Activated naive CD8-positive, alpha-beta T cell treated with anti-CD3 and anti-CD28 coated beads, Interleukin-2, amount 50 U/mL, for 24 hours (primary cell): ENCODE measurements at places on chromosomes 5 and 9.

- H3K4me1 ChIP-seq, result no peaks in the 10 kb centered on the region
- H3K4me3 ChIP-seq, result no peak overlapping the region
- H3K36me3 ChIP-seq, result no peaks in the 10 kb centered on the region
- no peak overlapping the region for H3K27ac ChIP-seq
Measured at GRCh38 chr9:106467113-106467864, 395.7 kb upstream of the ZNF462 start.

DNA sequence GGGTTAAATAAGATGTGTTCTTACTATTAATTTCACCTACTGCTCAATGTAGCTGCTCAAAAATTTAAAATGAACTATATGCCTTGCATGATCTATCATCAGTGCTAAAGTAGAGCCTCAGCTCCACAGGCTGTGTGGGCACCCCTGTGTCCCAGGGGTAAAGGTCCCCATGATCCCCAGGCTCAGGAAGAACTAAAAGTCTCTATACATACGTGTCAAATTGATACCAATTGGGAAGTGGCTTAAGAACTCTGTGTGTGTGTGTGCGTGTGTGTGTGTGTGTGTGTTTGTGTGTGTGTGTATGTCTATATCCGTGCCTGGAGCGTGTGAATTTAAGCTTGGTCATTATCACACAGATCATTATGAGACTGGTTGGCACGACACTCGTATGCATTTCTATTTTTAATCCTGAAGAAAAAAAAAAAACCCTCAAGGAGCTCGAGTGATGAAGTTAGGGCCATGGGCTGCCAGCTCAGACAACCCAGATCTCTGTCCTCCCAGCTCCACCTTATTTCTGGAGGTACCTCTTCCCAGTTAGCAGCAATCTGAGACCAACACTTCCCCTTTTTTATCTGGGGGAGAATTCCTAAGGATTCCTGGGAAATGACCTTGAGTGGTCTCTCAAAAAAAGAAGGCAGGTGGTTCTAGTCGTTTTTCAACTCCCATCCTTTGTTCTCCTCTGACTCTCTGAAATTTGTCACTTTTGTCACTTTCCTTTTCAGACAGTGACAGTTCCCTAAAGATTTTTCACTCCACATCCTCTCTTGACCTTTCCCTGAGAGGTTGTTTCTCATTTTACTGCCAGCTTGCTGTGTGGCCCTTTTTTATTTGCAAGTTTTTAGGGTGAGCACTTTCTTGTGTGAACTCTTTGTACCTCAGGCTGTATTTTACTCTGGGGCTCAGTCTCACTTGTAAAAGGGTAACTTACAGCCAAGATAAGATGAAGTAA lies 45.7 kb upstream of the CTXN3 start:
- no peak overlapping the region for H3K27ac ChIP-seq
- H3K4me1 ChIP-seq, result no peaks in the 10 kb centered on the region
- no peak overlapping the region for H3K4me3 ChIP-seq
- H3K36me3 ChIP-seq, result no peaks in the 10 kb centered on the region

- H3K4me1 ChIP-seq, result peaks cover 11% of the 10 kb centered on the region
Measured at GRCh38 chr9:532707-533106, 308.8 kb upstream of the DMRT1 start.

DNA sequence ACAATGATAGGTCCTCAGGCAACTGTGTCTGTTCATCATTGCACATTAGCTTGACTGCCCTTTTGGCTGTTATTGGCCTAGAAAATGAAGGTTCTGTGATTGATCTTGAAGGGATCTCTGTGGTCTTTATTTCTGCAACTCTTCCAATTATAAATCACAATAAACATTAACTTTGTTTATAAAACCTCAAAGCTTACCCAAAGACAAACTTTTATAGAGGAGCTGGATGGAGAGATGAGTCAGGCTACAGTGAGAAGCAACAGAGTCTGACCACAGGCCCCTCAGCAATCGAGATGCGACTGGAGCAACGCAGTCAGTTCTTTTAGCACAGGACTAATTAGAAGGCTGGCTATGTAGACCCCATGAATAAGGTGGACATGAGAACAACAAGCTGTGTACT lies 5.3 kb downstream of the MACROH2A1 start:
- H3K27me3 ChIP-seq, result no peaks in the 10 kb centered on the region
- H3K36me3 ChIP-seq, result peaks cover 33% of the 10 kb centered on the region
- DNase-seq, result no peak
- H3K4me3 ChIP-seq, result no peak overlapping the region
- H3K27ac ChIP-seq, result no peak overlapping the region
- H3K4me1 ChIP-seq, result peaks cover 69% of the 10 kb centered on the region

DNA sequence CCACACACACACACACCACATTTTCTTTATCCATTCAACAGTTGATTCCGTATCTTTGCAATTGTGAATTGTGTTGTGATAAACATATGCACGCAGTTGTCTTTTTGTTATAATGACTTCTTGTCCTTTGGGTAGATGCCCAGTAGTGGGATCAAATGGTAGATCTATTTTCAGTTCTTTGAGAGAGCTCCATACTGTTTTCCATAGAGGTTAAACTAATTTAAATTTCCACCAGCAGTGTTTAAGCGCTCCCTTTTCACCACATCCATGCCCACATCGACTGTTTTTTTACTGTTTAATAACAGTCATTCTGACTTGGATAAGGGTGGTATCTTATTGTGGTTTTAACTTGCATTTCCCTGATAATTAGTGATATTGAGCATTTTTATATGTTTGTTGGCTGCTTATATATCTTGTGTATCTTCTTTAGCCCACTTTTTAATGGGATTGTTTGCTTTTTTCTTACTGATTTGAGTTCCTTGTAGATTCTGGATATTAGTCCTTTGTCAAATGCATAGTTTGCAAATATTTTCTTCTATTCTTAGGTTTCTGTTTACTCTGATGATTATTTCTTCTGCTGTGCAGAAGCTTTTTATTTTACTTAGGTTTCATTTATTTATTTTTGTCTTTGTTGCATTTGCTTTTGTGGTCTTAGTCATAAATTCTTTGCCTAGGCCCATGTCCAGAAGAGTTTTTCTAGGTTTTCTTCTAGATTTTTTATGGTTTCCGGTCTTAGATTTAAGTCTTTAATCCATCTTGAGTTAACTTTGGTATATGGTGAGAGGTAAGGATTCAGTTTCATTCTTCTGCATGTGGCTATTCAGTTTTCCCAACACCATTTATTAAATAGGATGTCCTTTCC lies 82.4 kb downstream of the SH3RF2 start:
- no peak for DNase-seq
- peaks cover 3% of the 10 kb centered on the region for H3K27me3 ChIP-seq
- no peaks in the 10 kb centered on the region for H3K36me3 ChIP-seq
- no peak overlapping the region for H3K27ac ChIP-seq
- no peaks in the 10 kb centered on the region for H3K4me1 ChIP-seq
- H3K4me3 ChIP-seq, result no peak overlapping the region

DNA sequence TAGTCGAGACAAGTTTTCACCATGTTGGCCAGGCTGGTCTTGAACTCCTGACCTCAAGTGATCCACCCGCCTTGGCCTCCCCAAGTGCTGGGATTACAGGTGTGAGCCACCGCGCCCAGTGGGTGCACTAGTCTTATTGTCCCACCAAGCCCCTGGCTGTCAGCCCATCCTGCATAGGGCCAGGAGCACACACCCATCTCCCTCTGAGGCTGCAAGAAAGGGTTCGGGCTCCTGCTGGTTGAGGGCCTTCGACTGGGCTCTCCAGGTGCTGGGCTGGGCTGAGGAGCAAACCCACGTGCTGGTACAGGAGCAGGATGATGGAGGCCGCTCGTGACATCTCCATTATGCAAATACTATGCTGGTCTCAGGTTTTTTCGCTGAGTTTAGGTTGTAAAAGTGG lies 25.1 kb upstream of the RNF130 start:
- H3K36me3 ChIP-seq, result no peaks in the 10 kb centered on the region
- no peak for DNase-seq
- H3K27me3 ChIP-seq, result no peaks in the 10 kb centered on the region

GRCh38 chr9:121277518-121278295 lies 9.7 kb downstream of the GSN start:
- peaks cover 8% of the 10 kb centered on the region for H3K4me1 ChIP-seq
- no peaks in the 10 kb centered on the region for H3K27me3 ChIP-seq

DNA sequence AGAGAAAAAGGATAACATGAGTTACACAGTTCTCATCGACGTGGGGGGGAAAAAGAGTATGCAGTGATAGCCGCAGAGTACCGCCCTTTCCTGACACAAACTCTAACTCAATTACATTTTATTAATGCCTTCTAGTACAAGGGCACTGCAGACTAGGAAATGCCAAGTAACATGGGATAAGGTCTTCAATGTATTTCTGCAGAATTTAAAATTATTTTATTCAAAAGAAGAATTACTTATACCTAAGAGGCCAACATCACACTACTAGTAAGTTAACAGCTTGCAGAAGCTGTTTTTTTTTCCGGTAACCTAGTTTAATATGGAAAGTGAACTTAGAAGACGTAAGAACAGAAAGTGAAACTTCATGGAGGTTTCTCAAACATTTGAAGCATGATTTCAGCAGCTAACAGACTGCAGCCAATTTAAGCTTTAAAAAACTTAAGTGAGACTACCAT lies 3.9 kb downstream of the SETX start:
- peak overlapping the region; percentile 83 for H3K27ac ChIP-seq
- H3K36me3 ChIP-seq, result peaks cover 57% of the 10 kb centered on the region
- peaks cover 59% of the 10 kb centered on the region for H3K4me1 ChIP-seq
- DNase-seq, result peak; percentile 26
- H3K27me3 ChIP-seq, result no peaks in the 10 kb centered on the region

- peak overlapping the region; percentile 93 for H3K27ac ChIP-seq
- peaks cover 25% of the 10 kb centered on the region for H3K36me3 ChIP-seq
- peaks cover 59% of the 10 kb centered on the region for H3K4me1 ChIP-seq
- no peaks in the 10 kb centered on the region for H3K27me3 ChIP-seq
Measured at GRCh38 chr9:100352201-100352726, 478 bp downstream of the TEX10 start.

DNA sequence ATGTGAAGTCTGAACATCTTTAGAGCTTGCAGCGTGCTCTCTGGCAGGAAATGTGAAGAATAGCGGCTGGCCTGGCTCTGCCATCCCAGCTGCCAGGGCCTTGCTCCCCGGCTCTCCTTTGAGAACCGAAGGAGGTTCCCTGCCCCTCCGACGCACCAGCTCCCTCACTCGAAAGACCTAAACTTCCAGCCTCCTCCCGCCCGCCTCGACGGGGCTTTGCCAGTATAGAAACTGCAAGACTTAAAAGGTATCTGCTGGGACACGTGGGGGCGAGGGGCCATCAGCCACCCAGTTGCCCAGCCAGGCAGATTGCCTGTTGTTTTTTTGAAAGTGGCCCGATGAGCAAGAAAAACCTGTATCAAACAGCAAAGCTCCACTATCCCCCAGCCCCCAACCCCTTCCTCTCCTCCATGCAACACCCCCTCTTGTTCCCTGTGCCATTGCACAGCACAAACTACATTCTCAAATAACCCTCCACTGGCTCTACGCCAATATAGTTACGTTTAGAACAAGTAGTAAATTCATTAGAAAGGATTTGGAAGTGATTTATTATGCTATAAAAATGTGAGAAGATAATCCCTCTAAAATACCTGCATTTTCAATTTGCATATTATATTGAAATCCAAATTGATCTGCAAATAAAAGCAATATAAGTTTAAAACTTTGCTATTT lies 331.9 kb downstream of the MED10 start:
- H3K4me1 ChIP-seq, result no peaks in the 10 kb centered on the region
- DNase-seq, result no peak
- H3K4me3 ChIP-seq, result no peak overlapping the region
- peaks cover 3% of the 10 kb centered on the region for H3K27me3 ChIP-seq
- no peak overlapping the region for H3K27ac ChIP-seq
- H3K36me3 ChIP-seq, result no peaks in the 10 kb centered on the region

DNA sequence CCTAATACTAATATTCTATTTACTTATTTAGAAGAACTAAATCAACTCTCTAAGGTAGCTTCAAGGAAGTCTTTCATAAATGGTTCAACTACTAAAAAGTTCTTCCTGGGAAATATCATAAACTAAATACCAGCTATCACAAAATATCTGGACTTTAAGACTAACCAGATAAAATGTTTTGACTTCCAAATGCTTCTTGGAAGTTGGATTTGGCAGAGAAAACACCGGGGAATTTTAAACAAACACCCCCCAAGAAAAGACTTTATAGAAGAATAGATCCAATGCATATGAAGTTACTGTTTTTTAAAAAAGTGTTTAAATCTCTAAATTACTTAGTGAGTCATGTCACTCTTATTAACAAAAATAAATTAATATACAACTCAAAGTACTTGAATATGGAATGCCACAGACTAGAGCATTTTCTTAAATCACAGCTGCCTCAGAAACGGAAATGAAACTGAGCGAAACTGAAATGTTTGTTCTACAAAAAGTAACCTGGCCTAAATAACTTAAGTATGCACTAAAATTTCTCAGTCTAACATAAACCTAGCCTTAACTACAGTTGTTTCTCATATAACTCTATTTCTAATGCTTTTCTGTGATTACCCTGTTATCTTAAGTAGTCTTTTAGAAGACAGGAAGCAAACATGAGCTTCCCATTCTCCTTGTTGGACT lies 6.8 kb downstream of the ABCA1 start:
- H3K27me3 ChIP-seq, result peaks cover 13% of the 10 kb centered on the region
- no peaks in the 10 kb centered on the region for H3K36me3 ChIP-seq
- H3K27ac ChIP-seq, result no peak overlapping the region
- DNase-seq, result no peak
- no peak overlapping the region for H3K4me3 ChIP-seq

GRCh38 chr9:13809401-13809800 lies 504.5 kb downstream of the NFIB start:
- no peaks in the 10 kb centered on the region for H3K36me3 ChIP-seq
- no peaks in the 10 kb centered on the region for H3K4me1 ChIP-seq
- DNase-seq, result no peak
- H3K27ac ChIP-seq, result no peak overlapping the region
- H3K27me3 ChIP-seq, result no peaks in the 10 kb centered on the region

- no peak overlapping the region for H3K4me3 ChIP-seq
- DNase-seq, result peak; percentile 16
- H3K27me3 ChIP-seq, result no peaks in the 10 kb centered on the region
- H3K36me3 ChIP-seq, result no peaks in the 10 kb centered on the region
- no peak overlapping the region for H3K27ac ChIP-seq
Measured at GRCh38 chr5:109936996-109937395, 247.3 kb downstream of the MAN2A1 start.

DNA sequence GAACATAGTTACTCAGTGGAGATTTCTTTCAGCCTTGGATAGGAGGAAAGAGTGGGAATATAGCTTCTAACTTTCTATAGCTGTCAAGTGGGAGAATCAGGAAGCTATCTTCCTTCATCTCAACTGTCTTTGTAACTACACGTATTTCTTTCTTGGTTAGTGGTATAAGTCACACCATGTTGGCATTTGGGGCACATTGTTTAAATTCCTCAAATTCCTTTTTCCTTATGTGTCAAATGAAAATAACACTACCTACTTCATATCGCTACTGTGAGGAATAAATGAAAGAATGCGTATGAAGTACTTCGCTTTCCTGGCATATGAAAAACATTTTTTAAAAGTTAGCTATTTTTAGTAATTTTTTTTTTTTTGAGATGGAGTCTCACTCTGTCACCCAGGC lies 1082.5 kb upstream of the WWC1 start:
- no peaks in the 10 kb centered on the region for H3K36me3 ChIP-seq
- DNase-seq, result no peak
- no peak overlapping the region for H3K4me3 ChIP-seq
- H3K27me3 ChIP-seq, result no peaks in the 10 kb centered on the region
